ENCODE measurements at places on chromosomes 2 and 18.

- no peak for DNase-seq
These were observed 214.4 kb downstream of the FHOD3 start for GRCh38 chr18:36511791-36512352.

DNA sequence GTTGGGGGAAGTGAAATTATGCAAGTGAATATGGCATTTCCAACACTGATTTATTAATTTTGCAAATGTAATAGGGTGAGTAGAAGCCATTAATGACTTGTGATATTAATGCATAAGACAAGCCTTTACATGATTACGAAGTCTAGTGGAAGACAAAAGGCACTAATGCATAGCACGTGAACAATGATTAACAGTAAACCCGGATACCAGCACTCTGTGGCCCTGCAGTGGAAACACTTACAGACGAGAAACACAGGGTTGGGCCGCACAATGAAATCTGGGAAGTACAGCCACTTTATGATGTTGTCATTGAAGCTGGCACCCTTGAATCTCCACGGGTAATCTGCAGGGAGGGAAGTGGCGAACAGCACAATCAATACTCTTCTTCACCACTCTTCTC, 233.4 kb downstream of the NAPG start:
- no peak for DNase-seq

DNA sequence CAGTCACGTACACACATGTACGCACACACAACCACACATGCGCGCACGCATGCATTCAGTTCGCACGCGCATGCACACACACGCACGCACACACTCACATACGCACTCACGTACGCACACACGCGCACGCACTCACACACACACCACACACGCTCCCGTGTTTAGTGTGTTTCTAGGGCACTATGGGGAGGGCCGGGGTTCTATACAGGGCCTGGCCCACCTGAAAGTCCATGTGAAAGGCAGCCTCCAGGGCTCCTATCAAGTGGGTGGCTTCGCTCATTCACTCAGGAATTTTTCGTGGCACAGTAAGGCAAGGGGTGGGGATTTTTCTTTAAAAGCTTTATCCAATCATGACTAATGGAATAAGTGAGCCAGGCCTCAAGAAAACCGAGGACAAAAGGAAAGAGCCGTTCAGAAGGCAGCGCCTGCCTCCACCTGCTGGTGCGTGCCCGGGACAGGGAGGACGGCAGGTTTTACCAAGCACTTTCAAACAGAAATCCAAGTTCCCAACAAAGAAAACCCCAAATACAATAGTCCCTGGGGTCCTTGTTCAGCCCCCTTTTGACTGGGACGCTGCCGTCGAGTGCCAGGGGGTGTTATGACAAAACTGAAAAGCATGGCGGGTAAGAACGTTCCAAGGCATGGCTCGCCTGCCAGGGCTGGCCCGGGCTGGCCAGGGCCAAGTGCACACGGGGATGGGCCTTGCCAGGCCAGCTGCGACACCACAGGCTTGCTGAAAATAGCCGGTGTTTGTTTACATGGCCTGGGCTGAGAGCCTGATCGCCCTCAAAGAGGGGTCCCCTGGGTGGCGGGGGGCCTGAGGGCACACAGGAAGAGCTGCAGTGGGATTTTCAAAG, 110.0 kb downstream of the HDAC4 start:
- DNase-seq, result no peak

DNA sequence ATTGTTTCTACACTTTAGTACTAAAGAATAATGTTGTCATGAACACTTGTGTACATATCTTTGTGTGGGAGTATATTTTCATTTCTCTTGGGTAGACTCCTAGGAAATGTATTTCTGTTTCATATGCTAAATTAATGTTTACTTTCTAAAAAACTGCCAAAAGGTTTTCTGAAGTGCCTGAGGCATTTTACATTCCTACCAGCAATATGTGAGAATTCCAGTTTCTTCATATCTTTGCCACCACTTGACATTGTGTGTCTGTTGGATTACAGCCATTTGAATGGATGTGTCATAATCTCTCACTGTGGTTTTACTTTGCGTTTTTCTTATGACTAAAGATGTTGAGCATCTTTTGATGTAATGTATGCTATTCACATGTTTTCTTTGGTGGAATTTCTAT, 428.2 kb upstream of the KCNH7 start:
- DNase-seq, result no peak

DNA sequence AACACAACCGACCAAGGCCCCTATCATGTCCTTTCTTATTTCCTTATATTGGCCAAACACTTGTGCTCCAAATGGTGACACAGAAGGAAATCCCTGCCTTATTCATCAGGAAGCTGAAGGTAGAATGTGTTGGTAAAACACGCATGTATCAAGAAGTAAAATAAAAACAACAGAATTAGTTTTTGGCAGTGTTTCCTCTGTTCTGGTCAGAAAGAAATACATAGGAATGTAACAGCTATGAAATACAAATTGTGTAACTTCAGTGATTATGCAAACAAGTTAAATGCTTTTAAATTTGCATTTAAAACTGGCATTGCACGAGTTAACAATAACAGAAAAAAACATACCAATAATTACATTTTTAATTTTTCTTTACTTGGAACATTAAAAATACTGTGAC, 19.3 kb downstream of the ST6GAL2 start:
- DNase-seq, result no peak

DNA sequence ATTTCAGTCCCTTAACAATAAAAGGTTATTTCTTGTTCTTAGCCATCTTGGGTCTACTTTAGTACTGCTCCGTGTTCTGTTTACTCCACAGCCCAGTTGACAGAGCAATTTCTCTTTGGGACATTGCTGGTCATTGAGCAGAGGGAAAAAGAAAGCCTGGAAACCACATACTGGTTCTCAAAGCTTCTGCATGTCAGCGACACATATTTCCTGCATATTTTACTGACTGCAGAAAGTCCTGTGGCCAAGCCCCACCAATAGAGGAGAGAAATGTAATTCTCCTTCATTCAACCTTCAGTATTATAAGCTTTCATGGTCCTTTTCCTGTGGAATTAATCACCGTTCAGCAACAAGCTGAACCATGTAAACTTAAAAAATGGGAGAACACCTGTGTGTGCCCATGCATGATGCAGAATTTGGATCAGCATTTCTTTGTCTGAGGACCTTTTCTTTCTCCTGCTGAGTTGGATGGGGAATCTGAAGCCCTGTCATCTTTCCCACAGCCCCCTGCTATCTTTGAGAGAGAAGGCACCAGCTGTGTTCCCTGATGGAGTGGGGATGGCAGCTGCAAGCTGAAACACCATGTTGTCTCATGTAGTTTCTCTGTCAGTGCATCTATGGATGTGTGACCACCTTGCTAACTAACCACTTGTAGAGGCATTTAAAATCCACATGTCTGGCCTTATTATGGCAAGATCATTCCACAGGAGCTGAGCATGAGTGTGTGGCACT, 431.6 kb downstream of the MEIS1 start:
- no peak for DNase-seq

DNA sequence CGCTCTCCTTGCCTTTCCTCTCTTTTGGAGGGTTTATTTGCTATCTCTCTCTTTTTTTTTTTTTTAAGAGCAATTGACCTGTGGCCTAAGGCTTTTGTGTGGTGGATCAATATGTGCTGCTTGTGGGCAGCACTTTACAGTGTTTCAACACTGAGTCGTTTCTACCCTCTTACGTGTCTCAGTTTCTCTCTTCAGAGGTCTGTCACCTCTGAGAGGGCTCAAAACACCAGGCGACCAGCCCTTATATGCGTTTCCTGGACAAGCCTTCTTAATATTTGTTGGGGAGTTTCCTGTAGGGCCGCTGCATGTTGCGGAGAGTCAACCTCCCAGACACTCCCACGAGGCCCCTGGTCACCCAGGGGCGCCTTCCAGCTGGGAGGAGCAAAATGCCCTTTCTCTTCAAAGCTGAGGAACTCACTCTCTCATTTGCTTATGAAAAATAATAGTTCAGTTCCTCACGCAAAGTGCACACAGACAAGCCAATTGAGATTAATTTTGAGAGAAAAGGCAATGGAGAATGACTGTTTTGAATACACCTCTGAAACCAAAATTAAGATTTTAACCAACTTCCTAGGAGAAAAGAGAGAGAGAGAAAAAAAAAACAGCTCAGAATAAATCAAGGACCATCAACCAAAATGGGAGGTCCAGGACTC, 96.3 kb upstream of the B3GNT2 start:
- no peak for DNase-seq

GRCh38 chr2:108910541-108911396, 78.3 kb downstream of the EDAR start:
- DNase-seq, result no peak

DNA sequence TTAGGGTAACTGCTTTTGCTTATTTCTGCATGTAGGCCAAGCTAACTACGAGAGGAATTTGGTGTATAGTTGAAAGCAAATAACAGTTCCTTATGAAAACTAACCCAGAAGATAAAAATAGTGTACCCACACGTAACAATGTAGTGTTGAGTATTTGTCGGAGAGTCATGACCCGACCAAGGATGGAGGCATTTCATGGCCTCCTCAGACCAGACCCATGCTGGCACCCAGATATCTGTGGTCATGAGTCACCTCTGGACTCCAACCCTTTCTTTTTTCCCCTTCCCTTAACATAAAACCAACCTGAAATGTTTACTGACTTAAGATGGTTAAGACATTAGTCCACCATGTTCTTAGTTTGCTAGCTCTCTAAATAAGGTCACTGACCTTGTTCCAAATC, 318.7 kb downstream of the NOL4 start:
- no peak for DNase-seq

GRCh38 chr2:240024766-240025165, 376 bp downstream of the NDUFA10 start:
- no peak for DNase-seq

DNA sequence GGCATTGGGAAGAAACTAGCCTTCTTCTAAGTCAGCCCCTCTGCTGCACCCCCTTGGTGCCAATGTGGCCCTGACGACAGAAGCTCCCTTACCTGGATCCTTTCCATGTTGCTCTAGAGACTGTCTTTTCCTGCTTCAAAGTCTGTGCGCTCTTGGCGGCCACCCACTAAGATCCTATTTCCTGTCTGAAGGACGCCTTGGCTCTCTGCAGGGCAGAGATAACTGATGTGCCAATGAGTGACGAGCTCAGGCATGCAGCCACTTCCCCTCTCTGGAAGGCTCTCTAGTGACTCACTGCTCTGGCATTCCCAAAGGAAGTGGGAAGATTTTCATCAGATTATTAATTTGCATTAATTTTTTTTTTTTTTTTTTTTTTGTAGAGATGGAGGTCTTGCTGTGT, 273.5 kb downstream of the CDH20 start:
- DNase-seq, result no peak

DNA sequence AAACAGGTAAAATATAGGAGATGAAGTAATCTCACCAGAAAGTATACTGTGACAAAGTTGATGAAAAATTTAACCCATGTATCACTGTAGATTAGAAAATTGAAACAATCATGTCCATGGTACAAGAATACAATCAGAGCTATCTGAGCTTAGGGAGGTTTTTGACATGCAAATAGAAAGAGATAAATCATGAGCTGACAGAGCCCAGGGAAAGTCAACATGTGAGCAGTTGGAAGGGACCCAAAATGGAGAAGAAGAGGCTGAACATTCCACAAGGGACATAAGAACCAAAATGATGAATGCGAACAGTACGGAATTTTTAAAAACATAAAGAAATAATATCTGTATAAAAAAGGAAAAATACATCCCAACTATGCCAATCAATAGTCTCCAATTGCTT, 395.4 kb upstream of the CYRIA start:
- no peak for DNase-seq

DNA sequence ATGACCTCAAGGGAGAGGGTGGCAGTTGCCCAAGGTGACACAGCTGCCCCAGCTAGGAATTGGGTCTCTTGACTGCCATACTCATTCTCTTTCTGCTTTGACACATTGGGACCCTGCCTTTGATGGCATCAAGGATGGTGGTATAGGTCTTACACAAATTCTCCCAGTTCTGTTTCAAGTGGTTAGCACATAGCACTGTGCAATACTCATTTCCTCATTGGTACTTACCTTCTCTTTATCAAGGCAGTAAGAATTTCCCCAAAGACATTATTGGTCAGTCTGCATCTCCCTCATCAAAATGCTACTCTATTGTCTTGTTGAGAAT, 35.9 kb upstream of the CCDC93 start:
- no peak for DNase-seq

DNA sequence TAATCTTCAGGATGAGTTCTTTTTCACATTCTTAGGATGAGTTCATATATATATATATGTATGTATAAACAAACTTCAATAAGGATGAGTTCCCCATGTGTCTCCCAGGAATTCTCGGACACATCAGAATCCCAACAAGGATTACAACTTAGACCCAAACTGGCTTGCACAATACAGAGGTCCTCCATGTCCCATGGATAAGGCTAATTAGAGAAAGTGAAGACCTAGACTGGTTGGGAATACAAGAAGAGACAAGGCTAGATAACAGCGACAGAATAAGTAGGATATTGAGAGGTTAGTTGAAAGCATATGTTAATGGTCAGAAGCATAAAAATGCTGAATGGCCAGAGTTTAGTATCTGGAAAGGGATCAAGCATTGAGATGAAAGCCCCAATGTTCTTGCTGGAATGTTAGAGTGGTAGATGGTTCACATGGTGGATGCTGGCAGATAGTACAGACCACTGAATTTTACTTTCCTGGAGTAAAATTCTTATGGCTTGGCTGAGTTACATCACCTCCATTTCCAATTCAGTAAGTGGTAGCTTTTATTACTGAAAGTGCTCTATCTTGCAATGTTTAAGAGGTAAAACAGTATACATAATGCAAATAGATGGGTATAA, 154.9 kb upstream of the EPHA4 start:
- DNase-seq, result no peak

GRCh38 chr18:56516789-56517188, 121.6 kb downstream of the TXNL1 start:
- no peak for DNase-seq

DNA sequence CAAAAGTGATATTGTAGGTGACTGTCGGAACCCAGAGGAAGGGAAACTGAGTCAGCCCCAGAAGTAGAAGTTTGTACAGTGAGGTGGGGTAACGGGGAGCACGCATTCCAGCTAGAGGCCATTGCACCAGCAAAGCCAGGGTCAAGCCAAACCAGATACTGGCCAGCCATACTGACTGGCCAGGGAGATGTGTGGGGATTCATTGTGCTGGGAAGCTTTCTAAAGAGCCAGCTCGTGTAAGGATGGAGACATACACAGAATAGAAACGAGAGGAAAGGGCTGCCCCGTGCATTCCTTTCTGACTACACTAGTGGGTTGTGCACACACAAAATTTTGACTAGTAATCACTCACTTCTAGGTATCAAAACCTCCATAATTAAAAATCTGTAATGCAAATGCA, 175.3 kb upstream of the PID1 start:
- DNase-seq, result no peak

GRCh38 chr2:121640380-121641316, 8.6 kb downstream of the CLASP1 start:
- DNase-seq, result no peak

- no peak for DNase-seq
These were observed 422.5 kb upstream of the PIK3C3 start for GRCh38 chr18:41532344-41533086.

GRCh38 chr2:74763962-74764428, 69.9 kb upstream of the HK2 start:
- DNase-seq, result no peak

- DNase-seq, result no peak
These were observed 6.4 kb downstream of the ZEB2 start for GRCh38 chr2:144513388-144514101.
